ENCODE measurements at places on chromosomes 11 and 22.

DNA sequence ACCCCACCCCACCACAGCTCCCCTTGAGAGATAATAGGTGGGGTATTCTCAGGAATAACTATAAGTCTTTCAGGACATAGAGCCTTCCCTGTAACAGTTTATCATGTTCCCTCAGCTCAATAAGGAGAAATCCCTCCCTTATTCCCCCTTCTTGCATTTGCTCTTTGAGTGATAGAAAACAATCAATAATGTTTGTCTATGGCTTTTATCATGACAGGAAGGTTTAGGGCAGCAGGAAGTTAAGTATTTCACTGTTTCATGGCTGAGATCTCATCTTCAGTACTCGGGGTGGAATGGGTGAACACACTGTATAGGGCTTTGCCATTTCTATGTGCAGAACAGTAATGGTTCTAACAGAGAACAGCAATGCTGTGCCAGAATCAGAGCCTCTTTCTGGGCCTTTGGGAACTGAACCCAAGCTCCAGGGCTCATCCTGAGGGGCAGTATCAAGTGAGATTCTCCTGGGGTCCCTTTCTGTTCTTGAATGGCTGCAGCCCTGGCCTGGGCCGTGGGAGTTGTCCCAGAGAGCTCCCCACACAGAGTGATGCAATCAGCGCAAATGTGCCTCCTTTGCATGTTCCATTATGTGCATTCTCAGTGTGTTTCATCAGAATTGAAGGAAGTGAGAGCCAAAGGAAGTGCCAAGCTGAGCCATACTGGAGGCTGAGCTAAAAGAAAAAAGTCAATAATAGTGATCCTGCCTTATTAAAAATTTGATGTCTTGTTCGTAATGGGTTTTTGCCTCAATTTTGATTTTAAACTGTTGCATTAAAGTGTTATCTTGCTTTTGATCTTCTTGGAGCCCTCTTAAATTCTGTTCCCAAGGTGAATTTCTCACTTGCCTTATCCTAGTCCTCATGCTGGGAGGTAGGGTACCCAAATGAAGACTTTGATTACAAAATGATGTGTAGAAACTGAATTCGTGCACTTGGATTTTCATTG lies 2.9 kb upstream of the CYP2R1 start:
- H3K27ac ChIP-seq, result no peak overlapping the region
- H3K4me3 ChIP-seq, result no peak overlapping the region
- no peaks in the 10 kb centered on the region for H3K36me3 ChIP-seq
- H3K27me3 ChIP-seq, result no peaks in the 10 kb centered on the region
- H3K4me1 ChIP-seq, result peaks cover 19% of the 10 kb centered on the region

GRCh38 chr11:59891781-59892181 lies 13.2 kb downstream of the OOSP3 start:
- DNase-seq, result no peak
- no peaks in the 10 kb centered on the region for H3K27me3 ChIP-seq
- no peak overlapping the region for H3K4me3 ChIP-seq

GRCh38 chr11:114826910-114827442 lies 148.6 kb downstream of the NXPE2 start:
- no peak overlapping the region for H3K4me3 ChIP-seq
- no peak for DNase-seq
- no peaks in the 10 kb centered on the region for H3K36me3 ChIP-seq
- H3K4me1 ChIP-seq, result no peaks in the 10 kb centered on the region
- no peak overlapping the region for H3K27ac ChIP-seq

DNA sequence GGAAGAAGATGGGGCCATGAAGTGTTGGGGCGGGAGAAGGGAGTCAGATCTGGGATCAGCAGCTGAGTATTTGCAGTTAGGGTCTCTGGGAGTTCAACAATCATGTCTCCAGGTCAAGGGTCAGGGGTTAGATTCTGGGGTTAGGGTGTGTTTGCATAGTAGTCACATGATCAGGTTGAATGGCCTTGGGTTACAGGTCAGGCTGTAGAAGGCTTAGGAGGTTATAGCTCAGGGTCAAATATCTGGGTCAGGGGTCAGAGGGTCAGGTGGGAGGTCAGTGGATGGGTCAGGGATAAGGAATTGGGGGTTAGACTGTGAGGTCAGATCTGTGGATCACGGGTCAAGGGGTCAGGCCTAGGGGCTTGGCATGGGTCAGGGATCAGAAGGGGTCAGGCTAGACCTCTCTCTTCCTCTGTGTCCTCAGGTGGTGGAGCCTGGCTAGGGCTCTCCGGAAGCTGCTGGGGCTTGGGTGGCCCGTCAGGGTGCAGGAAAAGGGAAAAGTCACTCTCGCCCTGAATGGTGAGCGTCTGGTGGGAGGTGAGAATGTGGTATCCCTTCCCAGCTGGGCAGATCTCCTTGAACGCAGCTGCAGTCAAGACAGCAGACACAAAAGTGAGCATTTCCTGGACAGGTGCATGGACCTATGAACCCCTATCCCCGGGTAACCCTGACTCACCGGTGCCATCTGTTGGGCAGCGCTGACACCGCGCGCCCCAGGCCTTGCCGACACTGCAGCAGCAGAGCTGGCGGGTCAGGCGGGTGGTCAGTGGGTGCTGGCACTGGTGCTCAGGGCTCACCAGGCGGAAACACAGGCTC lies 6.4 kb downstream of the LTBP3 start:
- peaks cover 14% of the 10 kb centered on the region for H3K36me3 ChIP-seq
- H3K4me1 ChIP-seq, result peaks cover 53% of the 10 kb centered on the region
- no peak overlapping the region for H3K4me3 ChIP-seq
- no peak overlapping the region for H3K27ac ChIP-seq
- H3K27me3 ChIP-seq, result no peaks in the 10 kb centered on the region

DNA sequence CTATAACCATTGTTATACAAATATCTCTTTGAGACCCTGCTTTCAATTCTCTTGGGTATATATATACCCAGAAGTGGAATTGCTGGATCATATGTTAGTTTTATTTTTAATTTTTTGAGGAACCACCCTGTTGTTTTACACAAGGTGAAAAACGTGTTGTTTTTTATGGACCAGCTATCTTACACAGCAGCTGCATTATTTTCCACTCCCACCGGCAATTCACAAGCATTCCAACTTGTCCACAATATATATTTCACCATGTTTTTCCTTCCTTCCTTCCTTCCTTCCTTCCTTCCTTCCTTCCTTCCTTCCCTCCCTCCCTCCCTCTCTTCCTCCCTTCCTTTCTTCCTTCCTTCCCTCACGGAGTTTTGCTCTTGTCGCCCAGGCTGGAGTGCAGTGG lies 6.3 kb upstream of the APOL5 start:
- no peaks in the 10 kb centered on the region for H3K36me3 ChIP-seq
- DNase-seq, result no peak
- H3K27ac ChIP-seq, result no peak overlapping the region
- no peaks in the 10 kb centered on the region for H3K27me3 ChIP-seq
- no peaks in the 10 kb centered on the region for H3K4me1 ChIP-seq

- no peaks in the 10 kb centered on the region for H3K36me3 ChIP-seq
- peaks cover 10% of the 10 kb centered on the region for H3K27me3 ChIP-seq
- H3K27ac ChIP-seq, result no peak overlapping the region
- no peak for DNase-seq
- H3K4me3 ChIP-seq, result no peak overlapping the region
- no peaks in the 10 kb centered on the region for H3K4me1 ChIP-seq
Observed at GRCh38 chr11:117434481-117434880, 106.8 kb downstream of the CEP164 start.

GRCh38 chr11:56841210-56841810 lies 92.8 kb upstream of the OR9G4 start:
- H3K4me1 ChIP-seq, result peaks cover 5% of the 10 kb centered on the region
- H3K27ac ChIP-seq, result no peak overlapping the region
- H3K4me3 ChIP-seq, result no peak overlapping the region
- DNase-seq, result no peak
- H3K27me3 ChIP-seq, result peaks cover 8% of the 10 kb centered on the region
- H3K36me3 ChIP-seq, result no peaks in the 10 kb centered on the region

DNA sequence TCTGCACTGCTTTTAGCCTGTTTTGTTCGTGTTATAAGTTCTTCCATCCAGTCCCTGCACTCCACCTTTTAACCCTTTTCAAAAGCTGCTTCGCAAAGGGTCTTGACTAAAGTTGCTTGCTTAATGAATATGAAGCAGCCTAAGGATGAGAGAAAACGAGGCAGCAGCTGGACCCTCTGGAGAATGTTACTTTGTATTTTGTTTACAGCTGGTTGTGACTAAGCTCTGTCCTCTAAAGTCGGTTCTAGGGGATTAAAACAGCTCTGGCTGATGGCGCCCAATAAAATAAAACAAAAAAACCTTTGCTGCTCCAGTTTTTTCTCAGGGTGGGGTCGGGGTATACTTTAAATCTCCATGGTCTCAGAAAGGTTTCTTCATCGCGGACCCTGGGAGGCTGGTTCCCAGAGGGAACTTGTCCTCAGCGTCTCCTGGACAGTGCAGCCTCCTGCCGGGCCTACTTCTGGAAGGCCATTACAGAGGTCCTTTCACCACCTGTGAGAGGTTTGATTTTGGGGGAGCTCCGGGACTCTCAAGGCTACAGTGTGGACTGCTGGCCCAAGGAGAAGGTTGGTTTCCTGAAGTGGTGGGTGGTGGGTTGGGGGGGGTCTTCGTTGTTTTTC lies 836 bp upstream of the RBM4 start:
- H3K27ac ChIP-seq, result peak overlapping the region; percentile 78
- peaks cover 25% of the 10 kb centered on the region for H3K36me3 ChIP-seq
- no peaks in the 10 kb centered on the region for H3K27me3 ChIP-seq

DNA sequence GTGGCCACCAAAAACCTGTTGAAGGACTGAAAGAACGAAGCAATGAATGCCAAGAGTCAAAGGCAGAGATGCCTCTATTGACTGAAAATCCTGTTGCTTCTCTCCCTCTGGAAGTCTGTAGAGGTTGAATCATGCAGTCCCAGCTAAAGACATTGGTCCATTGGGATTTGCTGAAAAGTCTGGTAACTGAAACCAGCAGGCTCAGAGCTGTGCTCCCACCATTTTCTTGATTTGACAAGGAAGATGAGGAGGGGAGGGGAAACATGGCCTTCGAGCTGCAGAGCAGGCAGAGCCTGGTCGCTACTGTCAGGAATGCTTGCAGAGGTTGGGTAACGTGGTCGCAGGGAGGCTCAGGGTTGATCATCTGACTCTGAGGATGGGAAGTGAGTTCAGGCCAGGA lies 72.8 kb upstream of the CSNK2A3 start:
- H3K36me3 ChIP-seq, result no peaks in the 10 kb centered on the region
- H3K4me3 ChIP-seq, result no peak overlapping the region
- no peaks in the 10 kb centered on the region for H3K27me3 ChIP-seq

- H3K27ac ChIP-seq, result no peak overlapping the region
- DNase-seq, result no peak
- no peaks in the 10 kb centered on the region for H3K27me3 ChIP-seq
- no peaks in the 10 kb centered on the region for H3K36me3 ChIP-seq
- no peak overlapping the region for H3K4me3 ChIP-seq
- peaks cover 58% of the 10 kb centered on the region for H3K4me1 ChIP-seq
Observed at GRCh38 chr11:13336246-13336878, 58.8 kb downstream of the BMAL1 start.

DNA sequence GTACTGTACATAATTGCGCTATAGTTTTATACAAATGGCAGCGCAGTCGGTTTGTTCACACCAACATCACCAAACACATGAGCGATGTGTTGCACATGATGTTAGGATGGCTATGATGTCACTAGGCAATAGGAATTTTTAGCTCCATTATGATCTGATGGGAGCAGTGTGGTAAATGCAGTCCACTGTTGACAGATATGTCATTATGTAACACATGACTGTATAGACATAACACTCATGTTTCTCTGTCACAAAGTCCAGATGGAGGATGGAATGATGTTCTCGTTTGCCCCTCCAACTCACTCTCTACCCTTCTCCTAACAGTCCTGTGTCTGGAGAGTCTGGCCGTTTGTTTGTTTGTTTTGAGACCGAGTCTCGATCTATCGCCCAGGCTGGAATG lies 288.5 kb downstream of the LARGE1 start:
- no peaks in the 10 kb centered on the region for H3K4me1 ChIP-seq
- no peak for DNase-seq
- H3K27ac ChIP-seq, result no peak overlapping the region
- no peaks in the 10 kb centered on the region for H3K36me3 ChIP-seq

DNA sequence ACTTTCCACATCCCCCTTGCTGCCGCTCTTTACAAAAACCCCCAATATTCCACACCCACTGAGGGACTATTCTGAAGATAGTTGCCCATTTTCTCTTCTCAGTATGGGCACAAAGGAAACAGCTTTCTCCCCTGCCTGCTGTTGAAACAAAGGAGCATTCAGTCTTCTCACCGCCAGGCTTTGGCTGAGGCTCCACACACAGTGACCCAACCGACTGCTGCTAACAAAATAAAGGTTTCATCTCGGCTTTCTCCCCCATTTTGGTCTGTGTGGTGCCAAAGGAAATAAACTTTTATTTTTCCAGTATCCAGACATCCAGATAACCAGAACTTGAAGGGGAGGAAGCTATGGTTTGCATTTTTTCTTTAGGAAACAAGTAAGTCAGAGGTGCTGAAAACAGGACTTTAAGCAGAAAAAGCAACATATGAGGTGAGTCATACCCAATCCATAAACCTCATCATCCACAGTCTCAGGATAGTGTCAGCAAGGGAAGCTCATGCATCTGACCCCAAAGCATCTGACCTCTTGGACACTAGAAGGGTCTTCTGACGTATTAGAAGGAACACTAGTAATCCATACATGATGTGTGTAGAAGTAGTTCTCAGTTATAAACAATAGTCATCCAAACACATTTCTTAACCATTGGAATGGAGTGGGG lies 6.4 kb downstream of the CLMP start:
- no peak overlapping the region for H3K27ac ChIP-seq
- H3K27me3 ChIP-seq, result peaks cover 18% of the 10 kb centered on the region
- no peaks in the 10 kb centered on the region for H3K36me3 ChIP-seq
- H3K4me1 ChIP-seq, result peaks cover 4% of the 10 kb centered on the region
- DNase-seq, result no peak
- H3K4me3 ChIP-seq, result no peak overlapping the region

- no peak for DNase-seq
- H3K36me3 ChIP-seq, result no peaks in the 10 kb centered on the region
- H3K27ac ChIP-seq, result no peak overlapping the region
Observed at GRCh38 chr11:84965484-84965883, 661.7 kb downstream of the DLG2 start.

DNA sequence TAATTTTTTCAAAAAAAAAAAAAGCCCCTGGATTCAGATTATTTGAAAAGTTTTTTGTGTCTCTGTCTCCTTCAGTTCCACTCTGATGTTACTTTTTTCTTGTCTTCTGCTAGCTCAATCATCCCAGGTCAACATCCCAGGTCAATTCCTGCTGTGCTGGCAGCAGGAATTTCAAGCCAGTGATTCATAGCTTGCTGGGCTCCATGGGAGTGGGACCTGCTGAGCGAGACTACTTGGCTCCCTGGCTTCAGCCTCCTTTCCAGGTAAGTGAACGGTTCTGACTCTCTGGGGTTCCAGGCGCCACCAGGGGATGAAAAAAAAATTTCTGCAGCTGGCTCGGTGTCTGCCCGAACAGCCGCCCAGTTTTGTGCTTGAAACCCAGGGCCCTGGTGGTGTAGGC lies 31.4 kb downstream of the PLAAT5 start:
- no peak overlapping the region for H3K4me3 ChIP-seq
- H3K36me3 ChIP-seq, result no peaks in the 10 kb centered on the region
- no peaks in the 10 kb centered on the region for H3K4me1 ChIP-seq
- no peaks in the 10 kb centered on the region for H3K27me3 ChIP-seq
- H3K27ac ChIP-seq, result no peak overlapping the region
